H1 (cell line): ENCODE measurements at places on chromosomes 5 and 9.

DNA sequence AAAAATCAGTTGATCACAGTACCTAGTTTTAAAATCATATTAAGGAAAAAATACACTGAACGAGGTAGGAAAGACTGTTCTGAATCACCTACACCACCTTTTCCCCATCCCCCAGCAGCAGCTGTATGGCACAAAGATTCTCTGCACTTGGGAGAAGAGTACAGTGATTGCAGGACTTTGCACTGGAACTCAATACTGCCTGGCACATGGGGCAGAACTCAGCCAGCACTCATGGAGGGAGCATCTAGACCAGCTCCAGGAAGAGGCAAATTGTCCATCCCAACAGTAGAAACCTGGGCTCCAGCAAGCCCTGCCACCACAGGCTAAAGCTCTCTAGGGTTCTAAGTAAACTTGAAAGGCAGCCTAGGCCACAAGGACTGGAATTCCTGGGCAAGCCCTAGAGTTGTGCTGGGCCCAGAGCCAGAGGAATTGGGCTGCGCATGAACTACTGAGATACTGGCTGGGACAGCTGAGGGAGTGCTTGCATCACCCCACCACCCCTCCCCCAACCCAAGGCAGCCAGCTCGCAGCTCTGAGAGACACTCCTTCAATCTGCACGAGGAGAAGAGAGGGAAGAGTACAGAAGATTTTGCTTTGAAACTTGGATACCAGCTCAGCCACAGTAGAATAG lies 654.4 kb upstream of the CDH6 start:
- H3K27ac ChIP-seq: no peak overlapping the region
- H3K27me3 ChIP-seq: no peaks in the 10 kb centered on the region
- no peak overlapping the region for H3K4me3 ChIP-seq
- no peaks in the 10 kb centered on the region for H3K4me1 ChIP-seq
- DNase-seq: no peak
- H3K36me3 ChIP-seq: no peaks in the 10 kb centered on the region

GRCh38 chr5:160555971-160556631 lies 134.4 kb downstream of the PTTG1 start:
- H3K27me3 ChIP-seq: no peaks in the 10 kb centered on the region
- no peak overlapping the region for H3K4me3 ChIP-seq
- DNase-seq: no peak
- no peaks in the 10 kb centered on the region for H3K4me1 ChIP-seq
- no peaks in the 10 kb centered on the region for H3K36me3 ChIP-seq
- H3K27ac ChIP-seq: no peak overlapping the region

GRCh38 chr5:102561894-102562760 lies 63.3 kb upstream of the SLCO6A1 start:
- peak; percentile 38 for DNase-seq
- H3K4me3 ChIP-seq: no peak overlapping the region
- no peak overlapping the region for H3K27ac ChIP-seq
- no peaks in the 10 kb centered on the region for H3K27me3 ChIP-seq
- no peaks in the 10 kb centered on the region for H3K4me1 ChIP-seq

- H3K4me1 ChIP-seq: peaks cover 35% of the 10 kb centered on the region
- peak overlapping the region; percentile 34 for H3K4me3 ChIP-seq
- peak overlapping the region; percentile 82 for H3K27ac ChIP-seq
- peaks cover 6% of the 10 kb centered on the region; the same call in 1 of the 2 replicates for H3K36me3 ChIP-seq
- DNase-seq: no peak
- H3K27me3 ChIP-seq: no peaks in the 10 kb centered on the region
Measured at GRCh38 chr5:141850786-141851185, 27.4 kb downstream of the PCDH1 start.

GRCh38 chr9:114619191-114619761 lies 8.2 kb downstream of the TMEM268 start:
- no peak for DNase-seq
- no peak overlapping the region for H3K27ac ChIP-seq
- H3K4me1 ChIP-seq: no peaks in the 10 kb centered on the region

- no peaks in the 10 kb centered on the region for H3K27me3 ChIP-seq
- no peaks in the 10 kb centered on the region for H3K4me1 ChIP-seq
- no peak overlapping the region for H3K4me3 ChIP-seq
Measured at GRCh38 chr9:113298311-113298710, 4.9 kb downstream of the RNF183 start.

DNA sequence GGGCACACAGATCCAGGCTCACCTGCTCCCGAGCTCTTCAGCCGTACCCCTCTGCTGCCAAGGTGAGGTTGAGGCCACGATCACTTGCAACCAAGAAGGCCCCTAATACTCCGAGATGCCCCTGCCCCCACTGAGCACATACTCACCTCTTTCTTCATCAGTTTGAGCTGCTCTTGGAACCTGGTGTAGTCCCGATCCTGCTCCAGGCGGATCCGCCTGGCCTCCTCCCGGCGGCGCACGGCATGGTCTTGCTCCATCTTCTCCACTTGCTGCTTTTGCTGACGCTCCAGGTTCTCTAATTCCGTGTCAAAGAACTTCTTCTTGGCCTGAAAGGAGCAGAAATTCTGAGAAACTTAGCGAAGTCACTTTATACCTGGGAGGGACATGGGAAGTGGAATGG lies 75.7 kb upstream of the FBXW11 start:
- H3K4me1 ChIP-seq: no peaks in the 10 kb centered on the region
- no peaks in the 10 kb centered on the region for H3K27me3 ChIP-seq
- no peaks in the 10 kb centered on the region for H3K36me3 ChIP-seq
- H3K4me3 ChIP-seq: no peak overlapping the region
